NCI-H2171 (cell line): ENCODE measurements at places on chromosomes 11 and 22.

DNA sequence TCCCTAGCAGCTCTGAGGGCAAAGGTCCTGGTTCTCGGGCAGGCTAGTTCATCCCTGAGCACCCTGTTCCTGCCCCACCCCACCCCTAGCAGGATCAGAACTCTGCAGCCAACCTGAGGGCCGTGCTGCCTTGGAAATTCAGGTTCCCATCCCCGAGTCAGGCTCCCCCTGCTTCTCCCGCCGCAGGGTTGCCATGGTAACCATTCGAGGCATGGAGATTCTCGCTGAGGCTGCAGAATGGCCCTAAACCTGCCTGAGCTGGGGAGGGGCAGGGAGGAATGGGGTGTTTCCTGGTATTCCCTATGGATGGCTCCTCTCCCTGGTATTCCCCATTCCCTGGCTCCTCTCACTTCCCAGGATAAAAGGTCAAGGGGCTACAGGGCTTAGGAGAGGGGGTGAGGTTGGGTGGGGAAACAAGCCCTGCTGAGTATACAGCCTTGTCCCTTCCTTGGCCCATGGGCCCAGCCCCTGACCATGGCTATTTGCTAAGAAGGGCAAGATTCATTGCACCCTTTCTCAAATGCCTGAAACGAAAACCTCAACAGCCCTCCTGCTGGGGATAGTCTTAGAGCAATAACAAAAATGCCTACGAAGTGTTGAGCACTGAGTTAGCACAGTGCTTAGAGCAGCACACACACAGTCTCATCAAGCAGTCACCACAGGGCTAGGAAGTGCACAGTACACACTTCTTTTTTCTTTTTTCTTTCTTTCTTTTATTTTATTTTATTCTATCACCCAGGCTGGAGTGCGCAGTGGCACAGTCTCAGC, 58.7 kb downstream of the CHST1 start:
- no peak for DNase-seq

DNA sequence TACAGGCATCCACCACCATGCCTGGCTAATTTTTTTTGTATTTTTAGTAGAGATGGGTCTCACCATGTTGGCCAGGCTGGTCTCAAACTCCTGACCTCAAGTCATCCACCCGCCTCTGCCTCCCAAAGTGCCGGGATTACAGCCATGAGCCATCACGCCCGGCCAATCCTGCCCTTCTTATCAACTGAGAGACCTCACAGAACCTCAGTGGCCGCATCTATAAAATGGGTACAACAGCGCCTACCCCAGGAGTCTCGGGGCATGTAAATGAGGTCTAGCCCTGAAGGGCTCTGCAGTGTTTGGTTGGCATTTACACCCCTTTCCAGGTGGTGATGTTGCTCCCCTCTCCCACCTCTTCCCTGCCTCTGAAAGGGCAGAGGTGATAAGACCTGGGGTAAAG, 11.7 kb downstream of the SYNGR1 start:
- no peak for DNase-seq

GRCh38 chr11:117843666-117844484, 19.3 kb upstream of the FXYD2 start:
- no peak for DNase-seq

DNA sequence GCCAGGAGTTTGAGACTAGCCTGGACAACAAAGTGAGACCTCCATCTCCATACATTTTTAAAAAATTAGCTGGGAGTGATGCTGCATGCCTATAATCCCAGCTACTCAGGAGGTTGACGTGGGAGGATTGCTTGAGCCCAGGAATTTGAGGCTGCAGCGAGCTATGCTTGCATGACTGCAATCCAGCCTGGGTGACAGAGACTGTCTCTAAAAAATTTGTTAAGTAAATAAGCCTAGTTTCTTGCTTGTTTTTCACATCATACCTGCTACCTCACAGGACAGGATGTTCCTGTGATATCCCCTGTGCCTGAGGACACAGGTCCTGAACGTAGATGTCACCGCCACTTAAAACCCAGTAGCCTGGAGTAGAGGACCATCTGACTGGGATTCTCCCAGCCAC, 348.6 kb downstream of the MN1 start:
- DNase-seq, result no peak

DNA sequence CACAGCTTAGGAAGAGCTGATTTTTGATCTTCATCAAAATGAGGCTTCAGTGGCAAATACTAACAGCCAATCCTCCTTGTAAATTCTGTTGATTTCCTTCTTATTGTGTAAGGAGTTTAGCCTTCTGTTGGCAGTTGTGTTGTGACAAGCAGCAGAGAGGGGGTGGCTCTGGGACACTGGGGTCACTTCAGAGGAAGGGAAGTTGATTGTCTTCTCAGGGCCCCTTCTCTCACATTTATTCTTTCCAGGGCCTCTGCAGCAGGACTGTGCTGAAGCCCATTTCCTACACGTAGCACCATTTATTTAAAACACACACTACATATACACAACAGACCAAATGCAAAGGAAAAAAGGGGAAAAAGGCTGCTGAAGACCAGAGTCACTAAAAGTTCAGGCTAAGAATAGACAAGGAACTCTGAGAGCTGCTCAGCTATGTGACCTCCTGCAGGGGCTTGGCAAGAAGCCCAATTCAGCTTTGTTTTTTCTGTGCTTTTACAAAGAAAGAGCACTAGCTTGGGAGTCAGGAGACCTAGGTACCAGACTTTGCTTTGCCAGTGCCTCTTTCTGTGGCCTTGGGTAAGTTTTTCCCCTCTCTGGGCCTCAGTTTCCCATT, 28.3 kb upstream of the UPB1 start:
- no peak for DNase-seq

- DNase-seq, result no peak
Measured at GRCh38 chr11:81825346-81825745, 908.3 kb downstream of the FAM181B start.

DNA sequence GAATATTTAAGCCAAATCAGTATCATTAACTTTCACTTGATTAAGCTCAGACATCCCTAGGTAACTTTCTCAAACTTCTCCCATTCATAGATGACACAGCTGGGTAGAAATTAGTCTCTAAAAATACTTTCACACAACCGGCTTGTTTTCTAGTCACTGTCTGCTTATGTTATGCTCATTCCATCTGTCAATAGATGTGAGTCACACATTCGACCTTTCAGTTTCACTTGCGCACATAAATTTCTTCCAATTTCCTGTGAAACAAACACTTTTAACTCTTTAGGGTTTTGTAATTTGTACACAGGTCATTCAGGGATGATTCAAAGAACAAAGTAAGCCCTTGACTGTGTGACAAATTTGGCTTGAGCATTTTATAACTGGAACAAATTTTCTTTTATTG, 723.0 kb downstream of the KCNA4 start:
- DNase-seq, result no peak

DNA sequence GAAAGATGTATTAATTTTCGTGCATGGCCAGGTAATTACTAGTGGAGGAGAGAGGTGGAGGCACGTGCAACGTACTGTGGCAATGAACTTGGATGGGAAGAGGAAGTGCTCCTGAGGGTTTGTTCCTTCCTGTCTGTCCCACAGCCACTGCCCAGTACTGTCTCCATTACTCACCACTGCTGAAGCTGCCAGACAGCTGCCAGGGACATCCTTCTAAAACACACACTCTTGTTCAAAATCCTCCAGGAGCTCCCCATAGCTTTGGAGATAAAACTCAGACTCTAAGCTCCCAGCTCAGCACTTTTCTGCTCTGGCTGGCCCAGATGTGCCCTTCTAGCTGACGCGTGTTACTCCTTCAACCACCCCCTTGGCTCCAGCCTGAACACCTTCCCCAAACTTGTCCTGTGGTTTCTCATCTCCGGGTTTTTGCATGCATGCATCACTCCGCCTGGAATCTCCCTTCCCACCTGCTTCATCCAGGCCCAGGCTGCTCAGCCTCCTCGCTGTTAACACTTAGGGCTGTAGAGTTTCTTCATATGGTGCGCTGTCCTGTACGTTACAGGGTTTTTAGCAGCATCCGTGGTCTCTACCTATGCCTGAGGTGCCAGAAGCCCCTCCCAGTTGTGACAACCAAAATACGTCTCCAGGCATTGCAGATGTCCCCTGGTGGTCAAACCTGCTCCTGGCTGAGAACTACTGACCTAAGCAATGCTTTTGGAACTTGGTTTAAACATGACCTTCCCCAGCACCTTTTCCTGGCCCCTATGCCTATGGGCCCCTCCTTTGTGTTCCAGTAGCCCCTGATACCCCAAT, 69.5 kb downstream of the C11orf91 start:
- no peak for DNase-seq

DNA sequence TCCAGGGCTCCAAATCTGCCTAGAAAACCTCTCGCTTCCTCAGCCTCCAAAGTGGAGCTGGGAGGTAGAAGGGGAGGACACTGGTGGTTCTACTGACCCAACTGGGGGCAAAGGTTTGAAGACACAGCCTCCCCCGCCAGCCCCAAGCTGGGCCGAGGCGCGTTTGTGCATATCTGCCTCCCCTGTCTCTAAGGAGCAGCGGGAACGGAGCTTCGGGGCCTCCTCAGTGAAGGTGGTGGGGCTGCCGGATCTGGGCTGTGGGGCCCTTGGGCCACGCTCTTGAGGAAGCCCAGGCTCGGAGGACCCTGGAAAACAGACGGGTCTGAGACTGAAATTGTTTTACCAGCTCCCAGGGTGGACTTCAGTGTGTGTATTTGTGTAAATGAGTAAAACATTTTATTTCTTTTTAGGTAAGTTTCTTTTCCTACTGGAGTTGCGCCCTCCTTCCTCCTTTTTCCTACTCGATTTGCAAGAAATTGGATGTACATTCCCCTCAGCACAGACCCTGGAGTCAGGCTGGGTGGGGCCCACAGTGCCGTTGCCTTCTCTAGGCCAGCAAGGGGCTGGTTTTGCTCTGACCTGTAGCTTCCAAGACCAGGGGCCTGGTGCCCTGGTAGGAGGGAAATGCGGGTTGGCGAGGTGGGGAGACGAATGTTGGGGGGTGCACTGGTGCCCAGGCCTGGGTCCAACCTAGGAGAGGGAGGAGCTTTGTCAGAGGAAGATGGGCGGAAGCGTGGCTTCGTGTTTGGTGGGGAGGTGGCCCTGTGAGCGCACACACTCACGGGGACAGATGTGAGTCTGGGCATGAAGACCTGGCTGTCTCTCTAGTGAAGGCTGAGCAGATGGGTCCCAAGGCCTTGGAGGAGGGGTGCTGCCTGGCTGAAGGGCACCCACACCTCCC, 50.6 kb downstream of the ST14 start:
- DNase-seq, result no peak

DNA sequence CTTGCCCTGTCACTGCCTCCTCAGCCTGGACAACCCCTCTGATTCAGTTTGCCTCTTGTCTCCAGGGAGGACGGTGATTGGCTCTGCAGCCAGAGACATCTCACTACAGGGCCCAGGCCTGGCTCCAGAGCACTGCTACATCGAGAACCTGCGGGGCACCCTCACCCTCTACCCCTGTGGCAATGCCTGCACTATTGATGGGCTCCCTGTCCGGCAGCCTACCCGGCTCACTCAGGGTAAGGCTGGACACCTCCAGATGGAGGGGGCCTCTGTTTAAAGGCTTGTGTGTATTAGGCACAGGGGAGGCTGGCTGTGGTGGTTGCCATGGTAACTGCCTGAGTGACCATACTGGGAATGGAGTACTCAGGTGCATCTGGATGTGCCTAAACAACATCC, 8.6 kb downstream of the PHLDB1 start:
- DNase-seq, result no peak

DNA sequence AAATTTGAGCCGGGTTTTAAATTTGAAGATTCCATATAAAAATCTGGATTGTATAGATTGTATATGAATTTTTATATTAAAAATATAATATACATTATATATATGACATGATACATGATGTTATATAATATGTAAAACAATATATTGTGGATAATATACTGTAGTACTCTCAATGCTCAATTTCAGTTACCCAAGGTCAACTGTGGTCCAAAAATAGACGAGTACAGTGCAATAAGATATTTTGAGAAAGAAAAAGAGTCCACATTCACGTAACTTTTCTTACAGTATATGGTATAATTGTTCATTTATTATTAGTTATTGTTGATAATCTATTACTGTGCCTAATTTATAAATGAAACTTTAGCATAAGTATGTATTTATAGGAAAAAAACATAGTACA, 94.2 kb upstream of the YWHAH start:
- DNase-seq, result no peak

DNA sequence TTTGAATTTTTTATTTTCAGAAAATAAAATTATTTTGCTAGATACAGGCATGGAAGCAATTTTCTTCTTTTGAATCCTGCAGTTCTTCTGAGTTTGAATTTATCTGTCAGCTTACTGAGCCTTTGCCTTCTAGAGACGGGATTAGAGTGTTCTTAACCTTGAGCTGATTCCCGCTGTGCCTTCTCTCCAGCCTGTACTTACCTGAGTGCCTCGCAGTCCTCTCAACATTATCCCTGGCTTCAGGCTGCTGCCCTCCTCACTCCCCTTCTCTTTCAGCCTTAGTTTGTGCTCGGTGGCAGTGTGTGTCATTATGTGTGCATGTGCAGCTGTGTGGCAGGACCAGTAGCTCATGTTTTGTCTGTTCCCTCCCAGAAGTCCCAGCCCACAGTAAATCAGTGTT, 24.3 kb downstream of the OSBP2 start:
- DNase-seq, result no peak

- DNase-seq, result no peak
Measured at GRCh38 chr11:134537941-134538340, 125.9 kb upstream of the B3GAT1 start.

DNA sequence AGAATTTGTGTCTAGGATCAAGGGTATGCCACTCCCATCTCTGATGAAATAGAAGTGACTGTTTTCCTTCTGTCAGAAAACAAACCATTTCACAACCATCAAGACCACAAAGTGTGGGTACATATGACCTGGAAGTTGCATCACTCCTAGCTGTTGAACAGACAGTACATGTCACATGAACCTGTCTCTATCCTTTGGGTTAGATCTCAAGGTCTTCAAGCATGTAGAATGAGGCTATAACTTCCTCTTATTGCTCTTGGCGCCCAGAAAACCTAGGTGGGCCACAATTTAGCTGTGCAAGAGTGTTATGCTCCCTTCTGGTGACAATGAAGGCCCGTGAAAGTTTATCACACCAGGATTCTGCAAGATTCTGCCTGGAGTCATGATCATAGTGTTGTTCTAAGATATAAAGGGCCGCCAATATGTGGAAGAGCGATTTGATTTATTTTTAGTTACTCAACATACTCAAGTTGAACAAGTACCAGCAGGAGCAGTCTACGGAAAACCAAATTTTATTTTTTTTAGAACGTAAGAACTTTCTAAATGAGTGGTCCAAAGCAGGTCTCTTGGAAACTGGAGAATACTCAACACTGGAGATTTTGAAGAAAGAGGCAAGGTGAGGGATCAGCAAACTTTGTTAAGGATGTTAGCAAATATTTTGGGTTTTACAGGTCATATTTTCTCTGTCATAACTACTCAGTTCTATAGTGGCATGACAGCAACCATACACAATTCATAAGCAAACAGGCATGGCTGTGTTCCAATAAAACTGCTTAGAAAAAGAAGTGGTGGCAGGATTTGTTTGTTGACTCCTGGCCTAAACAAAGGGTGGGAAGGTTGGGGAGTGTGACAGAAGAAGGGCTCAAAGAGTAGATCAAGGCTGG, 101.8 kb downstream of the USP35 start:
- no peak for DNase-seq

- DNase-seq, result no peak
Measured at GRCh38 chr11:126408496-126408895, 53.0 kb downstream of the ST3GAL4 start.

- no peak for DNase-seq
Measured at GRCh38 chr22:17063411-17064106, 21.2 kb upstream of the IL17RA start.
